ENCODE measurements at places on chromosomes 7 and 10.

- no peak for DNase-seq
These were observed 49.7 kb downstream of the SDHAF3 start for GRCh38 chr7:97167176-97167575.

GRCh38 chr10:43208147-43209073 is 58.5 kb downstream of the RASGEF1A start:
- no peak for DNase-seq

- no peak for DNase-seq
These were observed 1148.5 kb upstream of the CELF2 start for GRCh38 chr10:9869205-9869604.

DNA sequence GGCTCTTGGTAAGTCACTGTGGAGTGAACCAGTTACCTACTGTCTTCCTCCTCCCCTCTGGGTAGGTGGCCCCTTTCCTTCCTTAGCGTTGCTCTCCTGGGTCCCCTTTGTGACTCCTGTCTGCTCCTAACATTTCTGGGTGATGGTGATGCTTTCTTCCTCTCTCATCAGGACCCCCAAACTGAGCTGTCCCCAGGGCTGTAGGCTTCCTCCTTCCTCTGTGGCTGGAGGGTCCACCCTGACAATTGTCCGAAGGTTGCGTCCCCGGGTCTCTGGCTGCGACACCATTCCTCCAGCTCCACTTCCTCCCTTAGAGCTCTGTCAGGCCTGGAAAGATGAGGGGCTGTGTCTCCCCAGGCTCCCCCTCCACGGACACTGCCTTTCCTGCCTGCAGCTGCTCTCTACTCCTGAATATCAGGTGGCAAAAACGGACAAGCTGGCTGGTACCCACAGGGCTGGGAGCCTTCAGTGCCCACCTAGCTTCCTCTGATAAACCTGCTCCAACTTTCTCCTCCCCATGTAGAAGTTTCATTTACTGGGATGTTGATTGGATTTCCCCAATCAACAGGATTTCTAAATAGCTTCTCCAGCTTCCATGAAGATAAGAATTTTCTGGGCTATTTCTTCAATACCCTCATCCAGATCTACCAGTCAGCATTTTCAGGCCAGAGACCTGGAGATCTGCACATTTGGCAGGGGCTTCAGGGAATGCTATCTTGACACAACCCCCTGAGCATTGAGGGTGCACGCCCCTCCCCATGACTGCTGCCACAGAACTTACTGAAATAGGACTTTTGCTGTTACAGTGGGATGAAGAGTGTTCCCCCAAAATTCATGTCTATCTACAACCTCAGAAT is 506.5 kb downstream of the TCERG1L start:
- DNase-seq, result no peak

GRCh38 chr10:32153931-32154330 is 97.7 kb upstream of the KIF5B start:
- DNase-seq, result no peak

- no peak for DNase-seq
These were observed 313.9 kb upstream of the GLI3 start for GRCh38 chr7:42550706-42551470.

- DNase-seq, result no peak
These were observed 42.9 kb upstream of the CTBP2 start for GRCh38 chr10:125203186-125203800.

GRCh38 chr7:85215098-85215497 is 28.2 kb upstream of the SEMA3D start:
- no peak for DNase-seq

All from astrocyte of the spinal cord (primary cell).